Calu3 (cell line): ENCODE measurements at places on chromosomes 3 and 15.

DNA sequence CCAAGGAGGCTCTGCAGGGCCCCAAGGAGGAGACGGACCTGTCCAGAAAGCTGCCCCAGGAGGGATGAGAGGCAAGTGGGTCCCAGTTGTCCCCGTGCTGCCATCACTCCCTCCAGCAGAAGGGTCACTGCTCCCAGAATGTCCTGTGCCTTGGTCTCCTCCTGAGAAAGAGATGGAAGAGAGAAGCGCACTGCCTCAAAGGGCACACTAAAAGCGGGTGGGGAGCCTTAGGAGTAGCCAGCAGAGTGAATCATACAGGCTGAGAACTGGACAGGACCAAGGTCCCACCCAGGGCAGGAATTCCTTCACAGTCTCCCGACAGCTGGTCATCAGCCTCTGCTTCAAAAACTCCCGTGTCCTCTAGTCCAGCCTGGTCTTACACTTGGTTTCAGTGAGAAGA is 4.6 kb downstream of the THPO start:
- H3K4me1 ChIP-seq = peaks cover 7% of the 10 kb centered on the region
- peaks cover 19% of the 10 kb centered on the region for H3K36me3 ChIP-seq
- H3K4me3 ChIP-seq = no peak overlapping the region
- H3K27me3 ChIP-seq = peaks cover 66% of the 10 kb centered on the region

DNA sequence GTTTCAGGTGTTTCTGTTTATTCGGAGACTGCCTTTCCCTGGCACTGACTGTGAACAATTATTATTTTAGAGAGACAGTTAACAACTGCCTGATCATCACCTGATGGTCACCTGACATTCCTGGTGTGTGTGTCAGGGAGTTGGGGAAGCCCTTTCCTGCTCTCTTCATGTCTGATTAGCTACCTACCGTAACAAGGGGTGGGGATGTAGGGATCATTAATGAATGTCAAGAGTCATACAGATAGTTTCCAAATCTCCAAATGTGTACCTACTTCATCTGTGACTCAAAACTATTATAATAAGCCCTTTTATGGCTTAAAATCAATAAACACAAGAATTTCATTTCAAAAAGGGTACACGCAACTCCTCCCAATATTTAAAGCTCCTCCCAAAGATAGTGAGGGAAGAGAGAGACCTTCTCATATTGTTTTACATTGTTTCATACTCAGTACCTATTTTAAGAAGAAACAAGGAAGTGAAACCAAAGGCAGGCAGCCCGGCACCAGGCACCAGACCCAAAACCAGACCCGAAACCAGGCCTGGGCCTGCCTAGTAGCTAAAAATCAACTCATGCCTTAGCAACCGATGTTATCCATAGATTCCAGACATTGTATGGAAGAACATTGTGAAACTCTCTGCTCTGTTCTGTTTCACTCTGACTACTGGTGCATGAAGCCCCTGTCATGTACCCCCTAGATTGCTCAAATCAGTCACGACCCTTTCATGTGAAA is 844.9 kb upstream of the ALCAM start:
- peak; percentile 26 for DNase-seq
- H3K36me3 ChIP-seq = no peaks in the 10 kb centered on the region
- H3K27me3 ChIP-seq = no peaks in the 10 kb centered on the region
- H3K4me1 ChIP-seq = peaks cover 15% of the 10 kb centered on the region
- H3K4me3 ChIP-seq = no peak overlapping the region
- no peak overlapping the region for H3K27ac ChIP-seq

- no peaks in the 10 kb centered on the region for H3K36me3 ChIP-seq
- no peak overlapping the region for H3K4me3 ChIP-seq
- no peak overlapping the region for H3K27ac ChIP-seq
- H3K4me1 ChIP-seq = no peaks in the 10 kb centered on the region
- peaks cover 90% of the 10 kb centered on the region for H3K27me3 ChIP-seq
Observed at GRCh38 chr15:88324741-88325065, 68.2 kb upstream of the NTRK3 start.

GRCh38 chr3:36762918-36763849 is 1.2 kb downstream of the DCLK3 start:
- peaks cover 90% of the 10 kb centered on the region for H3K27me3 ChIP-seq
- H3K27ac ChIP-seq = no peak overlapping the region
- no peak for DNase-seq
- H3K4me3 ChIP-seq = no peak overlapping the region
- H3K4me1 ChIP-seq = no peaks in the 10 kb centered on the region

DNA sequence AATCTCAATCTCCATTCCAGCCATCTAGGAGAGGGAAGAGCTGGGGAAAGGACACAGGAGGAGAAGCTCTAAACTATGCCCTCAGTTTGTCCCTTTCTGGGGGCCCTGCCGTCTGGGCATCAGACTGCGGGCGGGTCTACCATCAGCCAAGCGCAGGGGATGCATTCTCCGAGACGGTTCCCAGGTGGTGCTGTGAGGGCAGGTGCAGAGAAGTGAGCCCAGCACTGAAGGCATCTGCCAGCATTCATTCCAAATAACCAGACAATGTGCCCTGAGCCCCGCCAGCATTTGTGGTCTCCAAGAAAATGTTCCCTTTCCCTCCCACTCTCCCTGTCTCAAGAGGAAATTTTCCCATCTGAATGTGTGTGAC is 265.7 kb downstream of the XXYLT1 start:
- no peak for DNase-seq
- H3K36me3 ChIP-seq = peaks cover 10% of the 10 kb centered on the region
- no peak overlapping the region for H3K4me3 ChIP-seq
- peaks cover 25% of the 10 kb centered on the region for H3K4me1 ChIP-seq
- H3K27ac ChIP-seq = no peak overlapping the region
- peaks cover 77% of the 10 kb centered on the region for H3K27me3 ChIP-seq

- peak overlapping the region; percentile 17 for H3K27ac ChIP-seq
- H3K36me3 ChIP-seq = no peaks in the 10 kb centered on the region
- no peaks in the 10 kb centered on the region for H3K27me3 ChIP-seq
- no peak for DNase-seq
- H3K4me3 ChIP-seq = no peak overlapping the region
Observed at GRCh38 chr3:67875858-67876257, 221.4 kb upstream of the SUCLG2 start.

DNA sequence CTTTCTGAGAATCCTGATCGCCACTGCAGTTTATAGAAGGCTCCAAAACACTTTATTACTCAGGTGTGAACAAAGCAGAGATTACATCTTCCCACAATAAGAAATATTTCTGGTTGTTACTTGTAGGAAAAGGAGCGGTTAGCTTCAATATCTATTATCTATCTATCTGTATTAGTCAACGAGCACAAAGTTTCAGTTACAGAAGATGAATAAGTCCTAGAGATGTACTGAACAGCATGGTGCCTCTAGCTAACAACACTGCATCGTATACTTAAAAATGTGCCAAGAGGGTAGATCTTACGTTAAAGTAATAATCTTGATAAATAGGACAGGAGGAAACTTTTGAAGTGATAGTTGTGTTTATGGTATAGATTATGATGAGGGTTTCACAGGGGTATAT is 10.9 kb upstream of the CCR3 start:
- no peak overlapping the region for H3K4me3 ChIP-seq
- no peak for DNase-seq
- H3K36me3 ChIP-seq = no peaks in the 10 kb centered on the region
- H3K27me3 ChIP-seq = peaks cover 100% of the 10 kb centered on the region
- H3K27ac ChIP-seq = no peak overlapping the region

GRCh38 chr3:194577986-194578905 is 55.0 kb downstream of the TMEM44 start:
- H3K27me3 ChIP-seq = no peaks in the 10 kb centered on the region
- H3K36me3 ChIP-seq = peaks cover 7% of the 10 kb centered on the region
- H3K27ac ChIP-seq = peak overlapping the region; percentile 78
- peak; percentile 88 for DNase-seq

- DNase-seq = no peak
- H3K4me1 ChIP-seq = no peaks in the 10 kb centered on the region
- no peak overlapping the region for H3K4me3 ChIP-seq
- no peaks in the 10 kb centered on the region for H3K36me3 ChIP-seq
- H3K27me3 ChIP-seq = no peaks in the 10 kb centered on the region
Observed at GRCh38 chr3:178139116-178139515, 397.1 kb upstream of the KCNMB2 start.

DNA sequence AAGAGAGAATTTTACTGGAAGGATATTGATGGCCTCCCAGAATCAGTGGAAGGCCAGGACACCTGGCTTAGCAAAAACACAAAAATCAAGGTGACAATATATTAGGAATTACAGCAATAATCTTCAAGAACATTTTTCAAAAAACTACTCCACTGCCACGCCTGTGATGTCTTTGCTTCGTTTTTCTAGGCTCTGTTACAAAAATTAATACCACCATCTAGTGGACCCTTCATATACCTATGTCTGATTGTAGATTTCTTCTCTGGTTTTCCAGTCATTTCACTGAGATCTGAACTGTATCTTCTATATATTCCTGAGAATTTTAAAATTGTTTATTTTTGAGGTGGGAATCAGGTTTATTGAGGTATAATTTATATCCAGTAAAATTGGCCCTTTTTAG is 5.6 kb upstream of the SLC33A1 start:
- peaks cover 18% of the 10 kb centered on the region for H3K36me3 ChIP-seq
- H3K27me3 ChIP-seq = no peaks in the 10 kb centered on the region
- no peak for DNase-seq
- peaks cover 3% of the 10 kb centered on the region for H3K4me1 ChIP-seq

DNA sequence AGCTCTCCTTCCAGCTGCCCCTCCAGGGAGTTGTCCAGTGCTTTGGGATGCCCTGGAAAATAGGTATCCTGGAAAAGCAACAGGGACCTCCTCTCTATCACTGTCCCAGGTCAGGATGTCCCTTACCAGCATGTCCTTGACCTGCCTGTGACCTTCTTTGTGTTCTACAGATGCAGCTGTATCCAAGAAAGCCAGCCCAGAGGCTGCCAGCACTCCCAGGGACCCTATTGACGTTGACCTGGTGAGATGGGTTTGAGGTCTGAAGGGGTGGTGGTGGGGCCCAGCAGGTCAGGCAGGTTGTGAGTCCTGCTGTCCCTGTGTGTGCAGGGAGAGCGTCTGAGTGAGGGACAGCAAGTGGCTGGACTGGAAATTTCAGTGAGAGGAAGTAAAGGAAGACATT is 30.2 kb downstream of the PML start:
- no peak overlapping the region for H3K4me3 ChIP-seq
- no peaks in the 10 kb centered on the region for H3K4me1 ChIP-seq
- no peak overlapping the region for H3K27ac ChIP-seq
- DNase-seq = no peak

- H3K27ac ChIP-seq = peak within 1 kb of the TSS; percentile 59
- H3K4me3 ChIP-seq = peak within 1 kb of the TSS; percentile 82
- peaks cover 24% of the 10 kb centered on the region for H3K36me3 ChIP-seq
- no peaks in the 10 kb centered on the region for H3K27me3 ChIP-seq
- H3K4me1 ChIP-seq = peaks cover 32% of the 10 kb centered on the region
Observed at GRCh38 chr3:133661454-133662277, at the start of gene TOPBP1. TOPBP1 (minus strand) TSS chr3:133661941; CDS start chr3:133661127, 814 bp downstream.

- H3K27me3 ChIP-seq = no peaks in the 10 kb centered on the region
- H3K36me3 ChIP-seq = peaks cover 15% of the 10 kb centered on the region
- no peak overlapping the region for H3K27ac ChIP-seq
- H3K4me1 ChIP-seq = peaks cover 10% of the 10 kb centered on the region
Observed at GRCh38 chr15:64828985-64829384, 3.5 kb upstream of the PIF1 start.

DNA sequence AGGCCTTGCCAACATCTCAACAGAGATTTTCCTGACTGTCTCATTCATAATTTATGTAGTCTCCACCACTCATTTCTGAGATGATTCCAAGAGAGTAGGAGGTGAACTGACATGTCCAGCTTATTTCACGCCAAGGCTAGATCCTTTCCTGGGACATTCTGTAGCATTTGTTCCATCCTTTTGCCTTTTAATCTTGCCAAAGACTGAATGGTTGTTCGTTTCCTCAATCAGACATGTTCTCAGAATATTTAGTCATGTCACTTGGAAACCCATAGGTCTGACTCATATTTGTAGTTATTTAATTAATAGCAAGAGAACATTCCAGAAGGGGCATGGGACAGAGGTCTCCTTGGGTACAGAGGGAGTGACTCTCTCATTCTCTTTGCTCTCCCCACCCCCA is 80.9 kb downstream of the DHX36 start:
- DNase-seq = no peak
- H3K4me3 ChIP-seq = no peak overlapping the region
- no peaks in the 10 kb centered on the region for H3K27me3 ChIP-seq
- H3K36me3 ChIP-seq = peaks cover 20% of the 10 kb centered on the region

DNA sequence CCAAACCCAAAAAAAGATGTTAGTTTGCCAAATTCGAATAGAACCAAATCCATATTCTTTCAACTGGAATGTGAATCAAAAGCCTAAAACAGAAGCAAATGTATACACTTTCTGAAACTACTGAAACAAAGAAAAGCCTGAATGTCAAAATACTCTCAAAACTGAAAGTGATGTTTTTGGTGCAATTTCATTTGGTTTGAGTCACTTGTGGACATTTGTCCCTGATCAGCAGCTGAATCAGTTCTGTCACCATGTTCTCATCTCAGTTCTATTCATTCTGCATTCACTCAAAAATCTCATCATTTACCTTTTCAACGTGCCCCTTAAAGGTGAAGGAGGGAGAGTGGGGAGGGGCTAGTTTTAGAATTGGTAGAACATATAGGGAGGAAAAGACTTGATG is 266.8 kb downstream of the ABHD5 start:
- H3K4me3 ChIP-seq = no peak overlapping the region
- no peaks in the 10 kb centered on the region for H3K36me3 ChIP-seq
- no peak for DNase-seq
- H3K4me1 ChIP-seq = no peaks in the 10 kb centered on the region
- peaks cover 84% of the 10 kb centered on the region for H3K27me3 ChIP-seq
- H3K27ac ChIP-seq = no peak overlapping the region

- H3K4me1 ChIP-seq = no peaks in the 10 kb centered on the region
- no peak for DNase-seq
- H3K27me3 ChIP-seq = peaks cover 10% of the 10 kb centered on the region
- H3K4me3 ChIP-seq = no peak overlapping the region
- no peaks in the 10 kb centered on the region for H3K36me3 ChIP-seq
Observed at GRCh38 chr15:79440355-79440908, 8.3 kb downstream of the MINAR1 start.

- no peak for DNase-seq
- no peak overlapping the region for H3K4me3 ChIP-seq
- peaks cover 34% of the 10 kb centered on the region for H3K4me1 ChIP-seq
- no peaks in the 10 kb centered on the region for H3K27me3 ChIP-seq
- no peaks in the 10 kb centered on the region for H3K36me3 ChIP-seq
- no peak overlapping the region for H3K27ac ChIP-seq
Observed at GRCh38 chr3:128334766-128335165, 131.9 kb downstream of the DNAJB8 start.

DNA sequence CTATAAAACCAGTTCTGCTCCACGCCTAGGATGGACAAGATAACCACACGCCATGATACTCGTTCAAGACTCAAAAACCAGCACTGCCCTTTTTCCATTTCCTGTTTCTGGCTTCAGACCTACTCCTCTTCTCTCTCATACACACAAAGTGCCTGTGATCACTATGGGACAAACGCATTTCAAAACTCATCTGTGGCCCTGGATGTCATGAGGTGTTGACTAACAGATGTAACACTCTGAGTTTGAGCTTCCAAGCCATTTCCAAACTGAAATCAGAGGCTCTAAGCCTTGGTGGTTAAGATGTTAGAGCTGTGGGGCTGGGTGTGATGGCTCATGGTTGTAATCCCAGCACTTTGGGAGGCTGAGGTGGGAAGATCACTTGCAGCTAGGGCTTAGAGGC is 55.7 kb upstream of the LMOD3 start:
- no peaks in the 10 kb centered on the region for H3K27me3 ChIP-seq
- peak overlapping the region; percentile 97 for H3K27ac ChIP-seq
- H3K4me1 ChIP-seq = peaks cover 48% of the 10 kb centered on the region
- H3K4me3 ChIP-seq = peak overlapping the region; percentile 56
